ENCODE measurements at places on chromosomes 5 and 9. TPM values are rescaled to one million over a fixed set of nuclear protein-coding genes. Genes with fewer than 3 reads are reported as not detected.

The FGF10 gene
- total RNA-seq = not detected

The DOK3 gene
- total RNA-seq = 5.0 TPM

The ARSI gene
- total RNA-seq = 1.6 TPM

The SLC34A1 gene
- total RNA-seq = not detected

The CATSPER3 gene
- 0.53 TPM for total RNA-seq

The SPINK13 gene
- total RNA-seq = not detected

The SUSD1 gene
- 10.7 TPM for total RNA-seq

GRCh38 chr9:74949859-74950855, 2.6 kb downstream of the C9orf40 start:
- peaks cover 7% of the 10 kb centered on the region for H3K4me1 ChIP-seq
- no peak overlapping the region for H3K27ac ChIP-seq
- H3K4me3 ChIP-seq = no peak overlapping the region
- no peak for DNase-seq

DNA sequence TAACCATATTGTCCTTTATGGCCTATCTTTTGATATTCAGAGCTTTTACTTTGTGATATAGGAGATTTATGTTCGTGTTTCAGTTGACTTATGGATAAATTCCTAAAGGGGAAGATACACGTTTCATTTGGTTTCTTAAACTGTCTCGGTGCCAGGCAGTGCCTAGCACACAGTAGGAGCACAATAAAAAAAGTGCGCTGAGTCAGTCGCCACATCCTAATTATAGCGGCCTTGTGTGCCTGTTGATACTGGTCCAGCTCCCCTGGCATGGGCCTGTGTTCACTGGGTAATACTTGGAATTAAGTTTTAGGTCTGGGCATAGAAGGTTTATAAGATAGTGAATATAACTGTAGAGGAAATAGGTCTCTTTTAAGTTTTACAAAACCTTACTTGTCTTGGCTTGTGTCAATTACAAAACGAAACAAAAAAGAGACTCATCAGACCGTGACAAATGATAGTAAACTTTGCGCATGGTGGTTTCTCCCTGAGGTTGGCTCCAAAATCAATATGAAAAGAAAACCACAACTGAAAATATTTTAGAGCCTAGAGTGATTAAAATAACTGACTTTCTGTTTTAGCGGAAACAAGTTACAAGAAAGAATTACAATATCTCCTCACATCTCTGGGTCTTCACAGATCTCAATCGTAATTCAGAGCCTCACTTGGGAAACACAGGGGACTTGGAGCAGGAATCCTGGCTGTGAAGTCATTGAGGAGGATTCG, 84.8 kb downstream of the MVB12B start:
- peak overlapping the region; percentile 57 for H3K4me3 ChIP-seq
- peak overlapping the region; percentile 64 for H3K27ac ChIP-seq
- DNase-seq = peak; percentile 71
- H3K4me1 ChIP-seq = peaks cover 27% of the 10 kb centered on the region
- H3K27me3 ChIP-seq = no peaks in the 10 kb centered on the region
- H3K36me3 ChIP-seq = no peaks in the 10 kb centered on the region

- H3K4me1 ChIP-seq = no peaks in the 10 kb centered on the region
- DNase-seq = no peak
- H3K4me3 ChIP-seq = no peak overlapping the region
Observed at GRCh38 chr5:141483902-141484301, 928 bp upstream of the PCDHGC4 start.

GRCh38 chr5:137217599-137218200, 281.4 kb downstream of the SPOCK1 start:
- DNase-seq = no peak
- H3K36me3 ChIP-seq = no peaks in the 10 kb centered on the region
- no peak overlapping the region for H3K4me3 ChIP-seq
- no peaks in the 10 kb centered on the region for H3K27me3 ChIP-seq
- no peaks in the 10 kb centered on the region for H3K4me1 ChIP-seq

- no peak overlapping the region for H3K4me3 ChIP-seq
- no peak for DNase-seq
- no peak overlapping the region for H3K27ac ChIP-seq
- no peaks in the 10 kb centered on the region for H3K36me3 ChIP-seq
Observed at GRCh38 chr9:2603621-2604020, 18.0 kb upstream of the VLDLR start.

DNA sequence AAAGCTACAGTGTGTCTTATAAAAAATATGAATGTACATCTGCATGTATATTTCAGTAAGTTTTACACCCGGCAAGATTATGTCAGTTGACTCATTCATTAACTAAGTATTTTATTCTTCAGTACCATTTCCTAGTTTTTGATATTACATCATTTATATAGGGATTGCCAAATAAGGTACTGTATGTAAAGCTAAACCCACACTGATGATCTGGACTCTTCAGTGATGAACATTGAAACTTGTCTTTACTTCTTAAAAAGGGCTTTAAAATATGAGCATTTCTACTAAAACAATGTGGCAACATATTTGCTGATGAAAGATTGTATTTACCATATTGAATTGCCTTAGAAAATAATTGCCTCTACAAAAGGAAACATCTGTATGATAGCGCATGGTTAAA, 151.8 kb upstream of the TLX3 start:
- DNase-seq = no peak
- H3K4me1 ChIP-seq = no peaks in the 10 kb centered on the region
- H3K27ac ChIP-seq = no peak overlapping the region
- no peak overlapping the region for H3K4me3 ChIP-seq

- H3K4me1 ChIP-seq = no peaks in the 10 kb centered on the region
- no peak for DNase-seq
- H3K4me3 ChIP-seq = no peak overlapping the region
- no peaks in the 10 kb centered on the region for H3K27me3 ChIP-seq
Observed at GRCh38 chr5:33789567-33789957, 102.2 kb downstream of the ADAMTS12 start.

DNA sequence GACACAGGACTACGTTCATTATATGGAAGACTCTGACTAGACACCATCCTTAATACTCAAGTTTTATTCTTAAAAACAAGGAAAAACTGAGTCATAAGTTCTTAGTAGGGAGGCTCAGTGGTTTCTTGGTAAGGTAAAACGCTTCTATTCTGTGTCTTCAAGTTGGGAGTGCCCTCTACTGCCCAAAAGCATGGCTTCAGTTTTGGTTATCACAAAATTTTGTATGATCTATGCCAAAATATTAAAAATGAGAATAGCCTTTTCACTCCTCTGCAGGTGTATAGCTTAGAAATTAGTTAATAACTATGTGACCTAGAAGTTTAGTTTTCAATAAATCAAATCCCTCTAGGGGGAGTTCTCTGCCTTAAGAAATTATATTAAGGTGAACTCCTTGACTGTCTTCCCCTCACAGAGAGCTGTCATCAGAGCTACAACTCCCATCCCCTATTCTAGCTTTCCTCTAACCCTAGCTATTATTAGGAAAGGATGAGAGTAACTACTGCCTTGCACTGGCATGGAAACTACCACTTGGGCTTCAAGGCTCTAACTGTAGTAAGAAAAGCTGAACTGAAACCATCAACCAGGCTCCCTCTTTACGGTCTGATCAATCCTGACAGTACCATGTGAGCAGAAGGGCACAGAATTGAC, 189.7 kb downstream of the GNAQ start:
- H3K27me3 ChIP-seq = no peaks in the 10 kb centered on the region
- no peaks in the 10 kb centered on the region for H3K4me1 ChIP-seq
- H3K4me3 ChIP-seq = no peak overlapping the region
- H3K36me3 ChIP-seq = no peaks in the 10 kb centered on the region

DNA sequence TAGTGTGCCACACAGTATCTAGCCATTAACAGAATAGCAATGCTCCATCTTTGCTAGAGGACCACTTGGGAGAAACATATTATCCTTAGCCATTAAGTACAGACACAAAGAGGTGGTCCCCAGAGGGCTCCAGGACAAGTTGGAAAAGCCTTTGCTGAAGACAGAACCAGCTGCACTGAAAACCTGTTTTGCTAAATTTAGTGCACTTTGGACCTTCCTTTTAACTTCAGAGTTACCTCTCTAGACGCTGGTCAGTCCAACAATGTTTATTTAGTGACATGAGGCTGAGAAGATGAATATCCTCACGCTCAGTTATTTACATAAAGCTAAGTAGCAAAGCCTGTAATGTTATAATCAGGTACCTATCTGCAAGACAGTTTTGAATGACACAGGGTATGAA, 265.0 kb upstream of the ZNF608 start:
- no peak for DNase-seq
- no peaks in the 10 kb centered on the region for H3K36me3 ChIP-seq
- H3K27ac ChIP-seq = no peak overlapping the region
- no peaks in the 10 kb centered on the region for H3K27me3 ChIP-seq

DNA sequence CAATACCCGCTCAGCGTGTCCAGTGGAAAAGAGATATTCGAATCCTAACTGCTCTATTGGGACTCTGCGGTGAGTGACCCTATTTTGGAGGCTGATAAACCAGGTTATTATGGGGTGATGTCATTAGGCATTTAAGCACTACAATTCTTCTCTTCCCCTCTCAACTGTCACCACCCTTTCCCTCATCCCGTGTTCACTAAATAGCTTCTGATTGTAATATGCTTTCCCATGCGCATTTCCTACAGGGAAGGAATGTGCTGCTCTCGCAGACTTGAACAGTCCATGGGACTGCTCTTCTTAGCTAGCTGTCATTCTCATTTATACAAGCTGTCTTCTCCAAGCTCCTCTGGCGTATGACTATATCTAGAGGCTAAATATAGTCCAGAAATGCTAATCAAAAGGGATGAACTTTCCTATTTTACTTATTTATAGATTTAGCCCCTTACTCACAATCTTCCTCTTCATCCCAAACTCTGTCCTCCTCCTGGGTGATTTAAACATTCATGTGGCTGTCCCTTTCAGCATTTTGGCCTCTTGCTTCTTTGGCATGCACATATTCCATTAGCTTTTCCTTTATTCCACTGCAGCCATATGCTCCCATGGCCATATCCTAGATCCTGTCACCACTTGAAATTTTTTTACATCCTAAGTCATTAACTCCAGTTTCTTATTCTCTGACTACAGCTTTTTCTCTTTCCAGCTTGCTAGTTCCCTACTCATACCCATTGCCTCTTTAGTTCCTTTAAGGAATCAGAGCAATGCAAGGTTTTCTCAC, 39.6 kb upstream of the CSNK1G3 start:
- no peaks in the 10 kb centered on the region for H3K36me3 ChIP-seq
- DNase-seq = no peak
- H3K4me1 ChIP-seq = no peaks in the 10 kb centered on the region

- H3K27ac ChIP-seq = no peak overlapping the region
- no peak for DNase-seq
- H3K36me3 ChIP-seq = no peaks in the 10 kb centered on the region
- H3K4me1 ChIP-seq = peaks cover 40% of the 10 kb centered on the region
- no peaks in the 10 kb centered on the region for H3K27me3 ChIP-seq
Observed at GRCh38 chr9:71761938-71762353, 6.4 kb downstream of the CEMIP2 start.

DNA sequence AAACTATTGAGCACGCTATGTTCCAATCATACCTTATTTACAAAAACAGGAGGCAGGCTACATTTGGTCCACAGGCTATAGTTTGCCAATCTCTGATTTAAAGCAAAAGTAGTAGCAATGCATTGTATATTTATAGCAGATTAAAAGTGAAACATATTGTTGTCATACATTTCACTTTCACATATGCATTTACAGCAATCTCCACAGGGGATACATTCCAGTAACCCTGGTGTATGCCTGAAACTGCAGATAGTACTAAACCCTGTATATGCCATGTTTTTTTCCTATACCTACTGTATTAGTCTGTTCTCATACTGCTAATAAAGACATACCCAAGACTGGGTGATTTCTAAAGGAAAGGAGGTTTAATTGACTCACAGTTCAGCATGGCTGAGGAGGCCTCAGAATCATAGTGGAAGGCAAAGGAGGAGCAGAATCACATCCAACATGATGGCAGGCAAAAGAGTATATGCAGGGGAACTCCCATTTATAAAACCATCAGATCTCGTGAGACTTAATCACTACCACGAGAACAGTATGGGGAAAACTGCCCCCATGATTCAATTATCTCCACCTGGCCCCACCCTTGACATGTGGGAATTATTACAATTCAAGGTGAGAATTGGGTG, 5.9 kb upstream of the CSF1R start:
- no peaks in the 10 kb centered on the region for H3K27me3 ChIP-seq
- DNase-seq = no peak
- no peak overlapping the region for H3K4me3 ChIP-seq
- no peak overlapping the region for H3K27ac ChIP-seq
- H3K4me1 ChIP-seq = no peaks in the 10 kb centered on the region

- H3K4me3 ChIP-seq = no peak overlapping the region
- H3K27me3 ChIP-seq = no peaks in the 10 kb centered on the region
- no peaks in the 10 kb centered on the region for H3K4me1 ChIP-seq
- no peak for DNase-seq
- H3K36me3 ChIP-seq = no peaks in the 10 kb centered on the region
- H3K27ac ChIP-seq = no peak overlapping the region
Observed at GRCh38 chr5:1151316-1151715, 39.5 kb upstream of the SLC12A7 start.

GRCh38 chr9:33921967-33922895, 105.3 kb downstream of the UBE2R2 start:
- H3K4me1 ChIP-seq = no peaks in the 10 kb centered on the region
- H3K27me3 ChIP-seq = no peaks in the 10 kb centered on the region
- DNase-seq = peak; percentile 16

DNA sequence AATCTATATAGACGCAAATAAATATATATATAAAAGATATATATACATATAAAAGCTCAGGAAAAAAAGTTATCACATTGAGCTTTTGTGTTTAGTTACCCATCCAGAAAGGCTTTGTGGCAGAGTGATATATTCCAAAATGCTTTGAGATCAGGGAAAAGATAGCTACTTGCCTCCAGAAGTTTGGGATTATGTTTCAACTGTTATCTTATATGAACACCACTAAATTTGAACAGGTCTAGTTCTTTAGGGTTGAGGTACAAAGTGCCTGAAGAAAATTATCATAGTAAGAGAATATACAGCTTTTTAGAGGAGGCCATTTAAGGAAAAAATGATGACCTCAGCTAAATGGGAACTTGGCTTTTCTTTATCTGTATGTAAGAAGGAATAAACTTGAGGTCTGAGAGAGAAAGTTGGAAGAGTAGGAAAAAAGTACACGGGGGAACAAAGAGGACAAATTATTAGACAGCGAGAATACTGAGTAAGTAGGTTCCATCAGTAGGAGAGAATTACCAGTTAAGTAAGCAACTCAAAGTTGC, 2.4 kb downstream of the ERP44 start:
- no peak overlapping the region for H3K27ac ChIP-seq
- no peak overlapping the region for H3K4me3 ChIP-seq
- no peak for DNase-seq
- peaks cover 25% of the 10 kb centered on the region for H3K4me1 ChIP-seq
- H3K27me3 ChIP-seq = no peaks in the 10 kb centered on the region

GRCh38 chr9:92446536-92446935, 22.3 kb upstream of the OMD start:
- H3K36me3 ChIP-seq = no peaks in the 10 kb centered on the region
- no peak overlapping the region for H3K27ac ChIP-seq
- no peaks in the 10 kb centered on the region for H3K27me3 ChIP-seq

- H3K4me3 ChIP-seq = no peak overlapping the region
- no peaks in the 10 kb centered on the region for H3K4me1 ChIP-seq
- H3K36me3 ChIP-seq = no peaks in the 10 kb centered on the region
- H3K27me3 ChIP-seq = no peaks in the 10 kb centered on the region
Observed at GRCh38 chr5:80093796-80094195, 58.6 kb downstream of the THBS4 start.

GRCh38 chr9:91378695-91379127, 17.0 kb upstream of the AUH start:
- H3K27me3 ChIP-seq = no peaks in the 10 kb centered on the region
- no peaks in the 10 kb centered on the region for H3K36me3 ChIP-seq
- DNase-seq = no peak
- no peaks in the 10 kb centered on the region for H3K4me1 ChIP-seq
- no peak overlapping the region for H3K27ac ChIP-seq

GRCh38 chr5:1763960-1764605, 35.6 kb downstream of the MRPL36 start:
- H3K4me3 ChIP-seq = no peak overlapping the region
- no peaks in the 10 kb centered on the region for H3K27me3 ChIP-seq
- no peak overlapping the region for H3K27ac ChIP-seq
- no peaks in the 10 kb centered on the region for H3K36me3 ChIP-seq
- DNase-seq = no peak
